ENCODE measurements at places on chromosomes 3 and 15.

GRCh38 chr3:100614941-100615340, 5.5 kb downstream of the ADGRG7 start:
- DNase-seq: no peak

DNA sequence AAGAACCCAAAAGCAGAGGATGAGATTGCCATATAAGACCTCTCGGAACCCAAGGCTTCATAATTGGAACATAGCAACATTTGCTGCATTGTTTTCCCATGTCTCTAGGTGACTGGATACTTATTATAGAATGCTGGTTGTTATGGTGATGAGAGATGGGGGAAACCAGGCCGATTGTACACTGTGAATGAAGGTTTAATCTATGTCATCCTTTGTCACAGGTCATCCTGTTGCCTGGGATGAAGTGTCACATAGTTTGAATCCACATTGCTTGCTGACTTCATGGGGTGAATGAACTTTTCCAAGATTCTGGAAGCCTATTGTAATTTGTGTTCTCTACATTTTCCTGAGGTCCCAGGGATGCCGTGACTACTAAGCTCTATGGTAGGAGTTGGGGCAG, 41.8 kb downstream of the CLEC3B start:
- DNase-seq: no peak

GRCh38 chr15:36362509-36362915, 216.9 kb upstream of the CDIN1 start:
- no peak for DNase-seq

- DNase-seq: no peak
Measured at GRCh38 chr3:104245261-104245660, 1121.4 kb upstream of the ALCAM start.

DNA sequence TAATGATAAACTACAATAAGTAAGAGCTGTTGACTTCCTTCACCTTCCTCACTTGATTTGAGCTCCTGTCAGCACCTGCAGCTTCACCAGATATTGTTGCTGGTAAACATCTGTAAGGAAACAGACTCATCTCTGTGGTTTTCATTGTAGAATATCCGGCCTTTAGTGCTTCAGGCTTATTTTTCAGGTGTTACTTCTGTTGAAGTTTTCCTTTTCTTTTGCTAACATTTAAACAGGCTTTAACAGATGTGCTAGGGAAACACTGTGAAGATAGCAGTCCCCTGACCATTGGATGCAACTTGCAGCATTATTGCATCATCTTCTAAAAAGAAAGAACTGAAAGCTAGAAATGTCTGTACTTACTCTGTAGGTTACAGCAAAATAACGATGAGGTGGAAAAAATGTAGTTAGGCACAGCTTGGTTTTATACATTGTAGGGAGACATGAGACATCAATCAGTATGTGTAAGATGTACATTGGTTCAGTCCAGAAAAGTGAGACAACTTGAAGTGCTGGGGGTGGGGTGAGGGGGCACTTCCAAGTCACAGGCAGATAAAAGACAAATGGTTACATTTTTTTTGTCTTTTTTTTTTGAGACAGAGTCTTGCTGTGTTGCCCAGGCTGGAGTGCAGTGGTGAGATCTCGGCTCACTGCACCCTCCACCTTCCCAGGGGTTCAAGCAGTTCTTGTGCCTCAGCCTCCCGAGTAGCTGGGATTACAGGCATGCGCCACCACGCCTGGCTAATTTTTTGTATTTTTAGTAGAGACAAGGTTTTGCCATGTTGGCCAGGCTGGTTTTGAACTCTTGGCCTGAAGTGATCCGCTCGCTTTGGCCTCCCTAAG, 10.2 kb downstream of the EDEM1 start:
- no peak for DNase-seq

- no peak for DNase-seq
Measured at GRCh38 chr3:196144383-196145105, 62.7 kb upstream of the TFRC start.

DNA sequence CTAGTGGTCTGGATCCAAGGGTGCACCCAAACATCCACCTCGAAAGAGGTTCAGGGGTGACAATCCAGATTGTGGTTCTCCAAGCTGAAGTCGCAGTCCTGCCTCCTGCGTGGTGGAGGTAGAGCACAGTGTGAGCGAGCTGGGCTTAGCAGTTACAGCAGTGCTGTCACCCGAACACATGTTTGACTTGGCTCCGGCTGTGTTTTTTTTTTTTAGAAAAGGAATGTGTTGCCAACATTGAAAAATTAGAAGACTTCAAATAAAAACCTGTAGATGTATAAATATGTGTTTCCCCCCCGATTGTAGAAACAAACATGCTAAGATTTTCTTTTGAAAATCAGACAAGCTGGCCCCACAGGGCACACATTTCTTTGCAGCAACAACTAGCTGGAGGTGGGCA, 530.8 kb downstream of the SHQ1 start:
- DNase-seq: no peak

DNA sequence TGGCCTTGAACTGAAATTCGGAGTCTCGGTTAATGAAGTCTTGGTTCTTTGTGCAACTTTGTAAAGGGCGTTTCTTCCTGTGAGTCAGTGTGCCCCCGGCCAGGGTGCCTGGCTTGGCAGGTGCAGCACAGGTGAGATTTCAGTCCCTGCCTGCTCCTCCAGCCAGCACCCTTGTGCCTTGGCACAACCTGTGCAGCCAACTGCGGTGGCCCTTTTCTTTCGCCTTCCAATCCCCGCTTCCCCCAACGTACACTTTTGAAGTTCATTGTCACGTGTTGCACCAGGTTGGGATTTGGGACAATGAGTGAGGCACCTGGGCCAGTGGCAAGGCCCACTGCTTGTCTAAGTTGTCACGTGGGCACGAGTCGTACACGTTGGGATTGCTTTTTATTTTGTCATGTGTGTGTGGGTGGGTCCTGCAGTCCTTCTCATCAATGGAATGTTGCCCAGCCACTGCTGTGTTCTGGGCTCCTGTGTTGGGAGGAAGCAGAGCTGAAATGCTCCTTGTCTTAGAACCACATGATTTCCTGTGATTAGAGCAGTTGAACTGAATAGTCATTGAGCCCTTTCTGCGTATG, 242.9 kb upstream of the BHLHE40 start:
- no peak for DNase-seq

DNA sequence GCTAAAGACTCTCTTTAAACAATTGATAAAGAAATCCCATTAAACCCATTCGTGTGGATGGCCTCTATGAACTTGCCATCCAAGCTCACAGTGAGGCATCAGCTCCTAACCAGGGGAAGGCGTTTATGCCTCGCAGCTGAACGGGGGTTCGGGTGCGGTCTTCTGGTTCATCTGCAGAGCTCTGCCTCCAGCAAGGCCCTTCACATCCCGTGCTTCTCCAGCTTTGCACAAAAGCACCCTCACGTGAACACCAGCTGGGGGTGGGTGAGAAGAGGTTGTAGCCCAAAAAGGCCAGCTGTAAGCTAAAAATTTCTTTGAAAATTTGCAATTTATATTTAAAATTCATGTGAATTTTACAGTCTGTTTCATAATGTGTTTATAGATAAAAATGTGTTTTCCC, 39.5 kb upstream of the ZNF148 start:
- no peak for DNase-seq

DNA sequence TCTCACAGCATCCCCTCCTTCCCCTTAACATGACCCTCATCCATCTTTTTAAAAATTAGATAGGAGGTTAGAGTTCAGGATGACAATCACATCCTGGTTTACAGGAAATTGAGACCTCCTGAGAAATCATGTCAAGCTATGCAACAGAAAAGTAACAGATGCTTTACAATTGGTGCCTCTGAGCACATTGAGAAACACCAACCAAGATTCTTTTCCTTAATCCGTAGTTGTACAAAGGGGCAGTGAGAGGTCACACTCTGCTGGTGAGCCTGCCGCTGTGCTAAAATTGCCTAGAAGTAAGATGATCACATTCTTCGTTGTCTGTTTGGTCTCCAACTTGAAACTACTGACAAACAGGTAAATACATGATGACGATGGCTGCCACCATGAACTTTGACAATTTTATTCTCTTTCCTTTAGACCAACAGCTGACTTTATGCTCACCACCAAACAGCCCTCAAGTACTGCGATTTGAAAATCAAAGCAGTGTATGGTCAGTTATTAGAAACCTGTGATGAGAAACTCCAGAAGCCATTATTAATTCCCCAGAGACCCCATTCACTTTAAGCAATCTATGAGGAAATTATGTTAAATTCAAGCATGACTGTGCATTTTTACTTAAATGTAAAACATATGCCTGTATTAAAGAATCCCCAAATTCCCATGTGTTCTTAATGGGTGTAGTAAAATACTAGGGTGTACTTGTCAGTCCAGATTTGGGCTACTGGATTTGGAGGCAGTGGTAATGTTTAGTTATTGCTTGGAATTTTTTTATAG, 210.7 kb upstream of the UBE2E1 start:
- no peak for DNase-seq

DNA sequence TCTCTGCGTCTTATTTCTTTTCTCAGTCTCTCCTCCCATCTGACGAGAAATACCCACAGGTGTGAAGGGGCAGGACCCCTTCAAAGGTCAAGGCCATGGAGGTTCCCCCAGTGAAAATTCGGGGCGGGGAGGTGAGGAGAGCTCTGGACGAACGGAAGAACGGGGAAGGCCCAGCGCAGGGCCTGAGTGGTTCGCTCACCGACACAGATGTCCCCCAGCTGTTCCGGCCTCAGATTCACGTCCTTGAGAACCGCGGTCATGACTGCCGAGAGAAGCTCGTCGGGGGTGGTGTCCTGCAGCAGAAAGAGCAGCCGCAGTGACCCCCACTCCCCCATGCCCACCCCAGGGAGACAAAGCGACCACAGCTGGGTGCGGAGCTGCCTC, 542 bp downstream of the ACAA1 start:
- DNase-seq: no peak

DNA sequence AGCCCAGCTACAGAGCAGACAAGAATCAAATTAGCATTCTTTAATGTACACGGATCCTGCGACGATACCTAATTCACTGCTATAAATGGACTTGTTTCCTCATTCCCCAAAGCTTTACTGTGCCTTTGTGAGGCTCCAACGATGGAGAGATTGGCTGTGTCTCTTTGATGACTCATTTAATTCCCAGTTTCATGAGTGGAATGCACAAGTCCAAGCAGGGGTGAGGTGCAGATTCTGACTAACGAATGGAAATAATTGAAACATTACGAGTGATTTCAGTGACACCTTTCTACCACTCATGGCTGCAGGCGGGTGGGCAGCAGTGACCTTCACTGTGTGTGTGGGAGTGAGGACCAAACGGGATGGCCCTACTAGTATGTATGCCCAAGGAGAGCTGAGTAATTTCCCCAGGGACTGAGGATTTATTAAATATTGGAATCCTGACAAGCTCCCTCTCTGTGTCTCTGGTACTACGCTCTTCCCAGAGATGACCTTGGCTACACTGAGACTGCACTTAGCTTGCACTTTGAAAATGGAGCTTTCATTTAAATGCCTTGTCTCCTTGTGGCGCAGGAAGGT, 156.7 kb downstream of the CACNA2D3 start:
- DNase-seq: no peak

DNA sequence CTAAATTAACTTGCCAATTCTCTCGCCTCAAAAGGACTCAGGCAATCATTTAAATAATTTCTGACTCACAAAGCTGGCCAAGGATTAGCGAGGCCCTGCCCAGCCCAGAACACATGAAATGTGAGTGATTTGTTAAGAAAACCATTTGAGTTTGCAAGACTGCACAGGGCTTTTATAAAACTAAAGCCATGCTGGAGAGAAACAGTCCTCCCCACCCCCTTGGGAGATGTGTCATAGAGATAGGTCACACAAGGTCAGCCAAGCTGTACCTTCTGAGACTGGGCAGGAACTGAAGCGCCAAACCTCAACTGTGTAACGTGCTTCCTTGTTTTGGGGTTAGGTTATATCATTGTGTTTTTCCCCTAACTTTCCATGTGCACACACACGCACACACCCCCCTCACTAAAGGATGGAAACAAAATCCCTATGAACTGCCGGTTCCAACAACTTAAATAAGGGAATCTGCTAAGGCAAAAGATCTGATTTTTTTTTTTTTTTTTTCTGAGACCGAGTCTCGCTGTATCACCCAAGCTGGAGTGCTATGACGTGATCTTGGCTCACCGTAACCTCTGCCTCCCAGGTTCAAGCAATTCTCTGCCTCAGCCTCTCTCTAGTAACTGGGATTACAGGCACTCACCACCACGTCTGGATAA, 8.1 kb downstream of the SPATA12 start:
- no peak for DNase-seq

GRCh38 chr15:95944193-95944592, 386.3 kb upstream of the NR2F2 start:
- DNase-seq: no peak

DNA sequence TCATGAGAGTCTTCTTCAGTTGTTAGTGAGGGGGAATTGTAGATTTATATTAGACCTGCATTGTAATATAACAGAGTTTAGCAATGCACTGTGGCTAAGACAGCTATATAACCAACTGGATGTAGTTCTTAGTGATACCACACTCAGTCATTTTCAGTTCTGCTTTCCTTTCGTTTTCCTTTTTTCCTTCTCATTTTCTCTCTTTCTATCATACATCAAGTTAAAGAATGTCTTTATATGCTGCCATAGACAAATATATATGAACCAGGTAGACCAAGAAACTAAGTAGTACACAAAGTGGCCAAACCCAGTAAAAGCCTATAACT, 43.7 kb upstream of the CD47 start:
- DNase-seq: no peak

DNA sequence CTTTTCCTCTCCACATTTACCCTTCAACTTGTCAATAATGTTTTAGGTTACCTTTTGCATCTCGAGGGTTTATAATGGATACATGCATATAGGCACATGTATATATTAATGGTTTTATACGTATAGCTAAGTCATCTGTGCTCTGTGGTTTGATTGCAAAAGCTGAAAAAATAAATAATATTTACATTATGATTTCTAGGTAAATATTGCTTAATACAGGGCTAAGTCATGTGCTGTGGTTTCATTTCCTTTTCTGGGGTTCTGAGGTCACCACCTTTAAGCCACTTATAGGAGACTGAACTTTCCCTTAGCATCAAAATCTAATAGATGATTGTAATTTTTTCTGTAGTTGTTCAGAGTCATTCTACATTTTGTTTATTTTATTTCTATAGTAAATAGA, 33.1 kb downstream of the LPP start:
- DNase-seq: no peak

DNA sequence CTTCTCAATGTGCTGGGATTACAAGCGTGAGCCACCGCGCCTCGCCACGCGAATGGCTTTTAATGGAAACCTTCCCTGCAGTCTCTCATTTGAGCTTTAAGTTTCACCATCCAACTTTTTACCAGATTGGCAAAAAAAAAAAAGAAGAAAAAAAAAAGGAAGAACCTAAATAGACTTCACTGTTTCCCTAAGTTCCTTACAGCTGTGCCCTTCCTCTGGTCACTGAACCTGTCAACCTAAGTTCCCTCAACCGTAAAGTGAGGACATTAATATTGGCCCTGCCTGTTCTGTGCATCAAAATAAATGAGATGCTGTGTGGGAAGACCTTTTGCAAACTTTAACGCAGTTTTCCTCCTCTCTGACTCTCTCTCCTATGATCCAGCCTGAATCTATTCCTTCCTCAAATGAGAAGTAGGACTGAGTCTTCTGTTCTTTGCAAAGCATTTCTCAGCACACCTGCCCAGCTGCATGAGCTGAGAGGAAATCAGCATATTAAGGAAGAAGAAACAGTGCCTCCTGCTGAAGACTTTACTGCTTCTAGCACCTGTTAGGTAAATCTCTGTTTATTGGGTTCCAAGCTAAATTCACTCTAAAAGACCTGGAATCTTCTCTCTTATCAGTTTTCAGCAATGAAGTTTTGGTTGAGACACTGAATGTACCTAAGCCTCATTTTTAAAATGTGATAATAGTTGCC, 99.6 kb upstream of the ETV5 start:
- DNase-seq: no peak
